ENCODE measurements at places on chromosomes 12 and 14.
A peak's percentile ranks its signal among the peaks of the same experiment; 100 is the strongest.

- DNase-seq = no peak
These were observed 180.9 kb downstream of the ETV6 start for GRCh38 chr12:11830307-11830801.

GRCh38 chr14:91163316-91163715, 49.4 kb downstream of the DGLUCY start:
- no peak for DNase-seq

DNA sequence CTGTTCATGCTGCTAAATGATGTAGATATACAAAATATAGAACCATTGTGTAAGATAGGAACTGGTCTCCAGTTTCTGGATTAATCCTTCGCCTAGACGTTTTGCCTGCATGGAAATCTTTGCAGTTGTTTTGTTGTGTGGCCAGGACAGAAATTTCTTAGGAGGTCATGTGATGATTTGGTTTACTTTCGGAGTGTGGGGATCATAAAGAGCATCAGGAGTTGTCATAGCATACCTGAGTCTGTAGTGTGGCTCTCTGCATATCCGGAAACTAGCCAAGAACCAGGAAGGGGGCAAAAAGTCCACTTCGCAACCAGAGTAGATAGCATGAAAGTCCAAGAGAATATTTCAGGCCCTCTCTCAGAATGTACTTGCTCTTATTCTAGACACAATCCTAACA, 3.1 kb downstream of the SAMD4A start:
- no peak for DNase-seq

- DNase-seq = no peak
These were observed 389.1 kb downstream of the GRIN2B start for GRCh38 chr12:13592063-13592942.

GRCh38 chr14:100545359-100545758, 41.9 kb downstream of the BEGAIN start:
- DNase-seq = no peak

DNA sequence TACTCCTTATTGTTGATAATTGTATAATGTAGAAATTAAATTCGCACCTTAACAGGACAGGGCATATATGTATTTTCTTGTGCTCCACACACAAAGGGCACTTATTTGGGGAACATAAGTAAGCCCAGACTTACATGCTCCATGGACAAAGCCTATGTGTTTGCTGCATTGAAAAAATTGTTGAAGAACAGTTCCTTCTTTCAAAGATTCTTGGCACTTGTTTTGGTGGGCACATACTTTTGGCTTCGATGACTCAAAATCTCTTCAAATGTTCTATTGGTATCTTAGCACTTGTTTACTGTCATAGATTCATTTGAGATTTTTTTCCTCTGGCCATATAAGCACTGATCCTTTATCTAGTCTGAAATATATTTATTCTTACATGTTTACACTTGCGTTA, 1.4 kb upstream of the MAP4K5 start:
- DNase-seq = peak; percentile 33

GRCh38 chr12:131443019-131444000, 267.6 kb upstream of the SFSWAP start:
- DNase-seq = no peak

DNA sequence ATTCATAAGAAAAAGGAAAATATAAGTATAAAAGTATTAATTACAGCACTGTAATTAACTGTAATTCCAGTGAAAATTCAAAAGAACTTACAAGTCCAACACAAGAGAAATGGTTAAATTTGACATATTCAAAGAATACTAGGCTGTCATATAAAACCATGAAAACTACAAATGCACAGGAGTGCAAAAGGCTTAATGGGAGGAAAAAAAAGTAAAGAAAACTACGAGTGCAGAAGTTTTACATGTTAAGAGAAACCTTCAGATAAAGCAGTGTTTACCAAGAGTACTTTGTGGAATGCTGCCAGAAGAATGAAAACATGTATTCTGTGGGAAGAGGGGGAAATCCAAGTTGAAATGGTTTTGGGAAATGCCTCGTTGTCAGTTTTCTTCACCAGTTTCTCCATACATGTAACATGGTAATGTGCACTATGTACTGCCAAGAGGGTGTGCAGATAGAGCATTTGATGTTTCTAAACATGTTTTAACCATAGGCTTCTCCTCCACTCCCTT, 9.1 kb downstream of the HEATR5A start:
- DNase-seq = no peak

- DNase-seq = no peak
These were observed 38.9 kb downstream of the TEAD4 start for GRCh38 chr12:2997989-2998670.

DNA sequence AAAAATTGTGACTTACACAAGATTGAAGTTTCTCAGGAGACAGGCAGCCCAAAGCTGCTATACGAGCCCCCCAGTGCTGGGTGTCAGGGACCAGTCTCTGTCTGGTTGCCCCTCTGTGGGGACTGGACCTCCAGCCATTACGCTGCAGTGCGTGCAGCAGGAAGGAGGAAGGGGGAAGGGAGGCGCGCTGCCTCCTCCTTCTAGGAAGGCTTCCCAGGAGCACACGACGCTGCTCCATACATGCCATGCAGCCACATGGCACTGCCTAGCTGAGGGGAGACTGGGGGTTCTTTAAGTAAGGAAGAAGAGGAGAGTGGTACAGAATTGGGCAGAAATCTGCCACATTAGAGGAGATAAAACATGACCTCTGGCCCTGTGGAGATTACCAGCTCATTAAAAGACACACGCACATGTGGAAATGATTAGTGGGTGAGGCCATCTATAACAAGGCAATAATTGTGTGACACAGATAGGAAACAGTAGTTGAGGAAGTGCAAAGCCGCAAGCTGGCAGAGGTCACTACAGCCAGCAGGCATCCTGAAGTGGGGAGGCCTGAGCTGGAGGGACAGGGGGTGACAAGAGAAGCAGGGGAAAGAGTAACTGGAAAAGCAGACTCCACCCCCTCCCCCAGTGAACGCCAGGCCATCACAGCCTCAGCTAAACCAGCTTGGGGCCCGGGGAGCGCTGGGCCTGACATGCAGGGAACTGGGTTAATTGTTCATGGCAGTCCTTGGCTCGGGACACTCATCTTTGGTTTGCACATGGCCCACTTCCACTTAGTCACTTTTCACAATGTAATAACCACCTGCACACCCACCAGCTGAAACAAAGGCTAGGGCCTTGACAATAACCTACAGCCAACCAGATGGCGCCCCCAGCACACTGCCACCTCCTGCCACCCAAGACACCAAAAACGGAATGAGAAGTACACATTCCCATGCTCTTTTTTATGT, 39.6 kb downstream of the CCDC88C start:
- DNase-seq = no peak

GRCh38 chr14:106417224-106418049, 891.1 kb downstream of the TMEM121 start:
- no peak for DNase-seq

DNA sequence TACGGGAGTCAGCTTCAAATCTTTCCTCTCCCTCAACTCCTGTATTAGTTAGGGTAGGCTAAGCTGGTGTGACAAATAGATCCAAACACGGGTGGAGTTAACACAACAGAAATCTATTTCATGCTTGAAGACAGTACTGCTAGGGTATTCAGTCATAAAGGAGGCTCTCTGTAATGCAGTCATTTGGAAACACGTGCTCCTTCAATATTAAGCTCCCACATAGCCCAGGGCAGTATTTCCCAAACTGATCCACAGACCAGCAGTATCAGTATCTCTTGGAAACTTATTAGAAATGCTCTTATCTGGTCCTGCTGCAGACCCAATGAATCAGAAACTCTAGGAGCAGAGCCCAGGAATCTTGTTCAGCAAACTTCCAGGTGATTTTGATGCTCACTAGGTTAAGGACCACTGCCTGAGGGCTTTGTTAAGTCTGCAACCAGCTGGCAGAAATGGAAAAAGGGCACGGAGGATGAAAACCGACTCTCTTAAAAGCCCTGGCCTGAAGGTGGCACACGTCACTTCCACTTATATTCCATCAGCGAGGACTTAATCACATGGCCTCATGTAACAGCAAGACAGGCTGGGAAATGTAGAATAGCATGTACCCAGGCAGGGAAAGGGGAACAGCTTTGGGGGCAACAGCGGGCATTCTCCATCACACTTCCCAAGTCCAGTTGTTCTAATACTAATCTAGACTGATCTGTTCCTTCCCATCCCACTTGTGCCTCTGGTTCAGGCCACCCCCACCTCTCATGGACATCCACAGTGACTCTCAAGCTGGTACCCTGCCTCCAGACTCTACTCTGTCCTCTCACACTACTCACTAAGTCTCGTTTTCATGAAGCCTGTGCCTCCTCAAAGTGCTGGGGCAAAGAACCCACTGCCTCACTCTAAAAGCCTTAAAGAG, 38.2 kb upstream of the RIC8B start:
- no peak for DNase-seq

DNA sequence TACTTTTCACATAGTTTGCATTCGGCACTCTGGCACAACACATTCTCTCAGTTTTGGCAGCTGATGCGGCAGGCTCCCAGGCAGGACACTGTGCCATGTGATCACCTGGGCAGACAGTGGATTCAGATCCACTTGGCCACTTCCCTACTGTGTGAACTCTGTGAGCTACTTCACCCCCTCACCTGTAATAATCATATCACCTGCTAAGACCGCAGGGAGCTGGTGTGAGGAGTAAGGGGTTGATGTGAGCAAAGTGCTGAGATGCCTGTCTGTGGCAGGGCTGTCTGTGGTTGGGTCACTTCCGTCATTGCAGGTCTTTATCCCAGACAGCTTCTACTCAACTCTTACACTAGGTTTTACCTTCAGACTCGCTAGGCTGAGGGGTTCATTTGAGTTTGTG, 50.4 kb upstream of the AMN start:
- DNase-seq = no peak

DNA sequence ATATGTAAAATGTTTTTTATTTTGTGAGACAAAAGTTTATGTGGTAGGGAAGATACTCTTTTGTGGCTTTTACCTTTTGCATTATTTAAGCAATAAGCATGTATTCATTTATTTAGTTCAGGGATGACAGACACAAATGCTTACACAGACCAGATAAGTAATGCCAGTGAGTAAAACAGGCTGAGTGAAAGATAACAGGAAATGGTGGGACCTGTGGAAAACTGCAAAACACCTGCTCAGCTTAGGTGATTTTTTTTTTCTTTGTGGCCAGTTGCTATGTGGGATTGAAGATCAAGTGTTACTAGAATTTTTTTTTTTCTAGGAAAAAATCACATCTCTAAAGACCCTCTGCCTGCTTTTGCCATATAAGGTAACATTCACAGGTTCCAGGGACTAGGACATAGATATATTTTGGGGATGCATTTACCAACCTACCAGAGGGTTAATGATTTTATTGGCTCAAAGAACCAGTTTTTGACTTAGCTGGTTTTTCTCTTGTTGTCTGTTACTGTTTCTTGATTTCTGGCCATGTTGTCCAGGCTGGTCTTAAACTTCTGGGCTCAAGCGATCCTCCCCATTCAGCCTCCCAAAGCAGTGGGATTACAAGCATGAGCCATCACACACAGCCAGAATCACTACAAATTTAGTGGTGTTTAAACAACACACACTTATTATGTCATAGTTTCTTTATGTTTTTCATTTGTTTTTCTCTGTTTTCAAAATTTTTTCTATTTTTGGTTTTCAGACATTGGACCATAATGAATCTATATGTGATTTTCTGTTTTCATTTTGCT, 9.8 kb downstream of the PSMA6 start:
- DNase-seq = no peak

DNA sequence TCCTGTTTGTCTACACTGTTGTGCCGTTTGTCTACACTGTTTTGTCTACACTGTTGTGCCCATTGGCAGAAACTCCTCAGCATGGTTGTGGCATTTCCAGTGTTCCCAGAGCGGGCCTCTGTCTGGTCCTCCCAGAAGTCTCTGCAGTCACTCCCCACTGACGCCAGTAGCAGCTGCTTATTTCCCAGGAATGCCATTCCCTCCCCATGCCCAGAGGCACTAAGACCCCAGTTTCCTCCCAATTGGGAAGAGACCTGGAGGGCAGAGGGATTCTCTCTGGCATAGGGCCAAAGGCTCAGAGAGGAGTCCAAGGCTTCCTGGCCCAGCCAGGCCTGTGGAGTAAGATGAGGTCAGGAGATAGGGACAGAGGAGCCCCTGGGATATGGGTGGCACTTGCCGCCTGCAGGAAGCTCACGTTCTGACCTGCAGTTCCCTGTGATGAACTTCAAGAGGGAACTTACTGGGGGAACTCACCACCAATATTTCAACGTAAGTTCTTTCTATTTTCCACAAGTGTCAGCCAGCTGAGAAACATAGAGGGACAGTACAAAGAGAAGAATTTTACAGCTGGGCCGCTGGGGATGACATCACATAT, 69.1 kb downstream of the TNFAIP2 start:
- DNase-seq = no peak

DNA sequence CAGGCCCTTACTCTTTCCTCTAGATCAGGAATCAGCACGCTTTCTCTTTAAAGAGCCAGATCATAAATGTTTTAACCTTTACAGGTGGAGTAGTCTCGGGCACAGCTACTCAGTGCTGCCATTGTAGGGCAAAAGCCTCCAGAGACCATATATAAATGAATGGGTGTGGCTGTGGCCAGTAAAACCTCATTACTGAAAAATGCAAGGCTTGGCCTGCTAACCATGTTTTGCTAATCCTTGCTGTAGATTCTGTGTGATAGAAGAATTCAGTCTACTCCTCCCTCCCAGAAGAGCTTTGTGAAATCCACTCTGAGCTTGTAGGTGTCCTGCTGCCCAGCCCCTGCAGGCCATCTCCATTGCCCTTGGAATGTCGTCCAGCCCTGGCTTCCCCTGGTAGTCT, 58.1 kb downstream of the HSP90AA1 start:
- peak; percentile 53 for DNase-seq

DNA sequence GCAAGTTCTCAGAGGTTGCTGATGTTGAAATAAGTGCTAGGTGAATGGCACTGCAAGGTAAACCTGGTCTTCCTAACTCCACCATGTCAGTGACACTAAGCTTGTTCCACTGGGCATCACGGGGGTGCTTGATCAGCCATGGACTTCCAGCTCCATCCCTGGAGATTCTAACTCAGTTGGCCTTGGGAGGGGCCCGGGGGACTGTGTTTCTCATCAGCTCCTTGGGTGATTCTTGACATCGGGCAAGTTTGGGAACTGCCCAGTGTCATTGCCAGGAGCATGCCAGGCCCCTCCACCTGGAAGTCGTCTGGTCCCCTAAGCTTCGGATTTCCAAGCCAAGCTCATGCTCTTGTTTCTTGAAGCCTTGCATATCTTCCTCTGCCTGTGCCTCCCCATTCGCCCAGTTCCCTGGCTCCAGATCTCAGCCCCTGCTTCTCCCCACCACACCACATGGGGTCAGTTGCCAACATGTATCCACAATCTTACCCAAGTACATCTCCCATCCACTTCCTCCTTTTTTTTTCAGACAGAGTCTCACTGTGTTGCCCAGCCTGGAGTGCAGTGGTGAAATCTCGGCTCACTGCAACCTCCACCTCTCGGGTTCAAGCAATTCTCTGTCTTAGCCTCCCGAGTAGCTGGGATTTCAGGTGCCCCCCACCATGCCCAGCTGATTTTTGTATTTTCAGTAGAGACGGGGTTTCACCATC, 30.7 kb upstream of the RFLNA start:
- no peak for DNase-seq

Data from AG08396 (cell line).